ENCODE measurements at places on chromosomes 1 and 21.

- no peak for DNase-seq
Observed at GRCh38 chr1:244352156-244352830, 99.4 kb downstream of the ADSS2 start.

- no peak for DNase-seq
Observed at GRCh38 chr1:87560137-87560536, 231.5 kb downstream of the LMO4 start.

GRCh38 chr1:54109129-54110090 lies 43.4 kb downstream of the CDCP2 start:
- no peak for DNase-seq

DNA sequence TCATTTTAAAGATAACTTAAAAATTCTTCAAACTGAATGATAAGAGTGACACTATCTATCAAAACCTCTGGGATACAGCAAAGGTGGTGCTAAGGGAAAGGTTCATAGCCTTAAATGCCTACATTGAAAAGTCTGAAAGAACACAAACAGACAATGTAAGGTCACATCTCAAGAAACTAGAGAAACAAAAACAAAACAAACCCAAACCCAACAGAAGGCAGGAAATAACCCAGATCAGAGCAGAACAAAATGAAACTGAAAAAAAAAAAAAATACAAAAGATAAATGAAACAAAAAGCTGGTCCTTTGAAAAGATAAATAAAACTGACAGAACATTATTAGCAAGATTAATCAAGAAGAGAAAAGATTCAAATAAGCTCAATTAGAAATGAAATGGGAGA lies 6.8 kb downstream of the ODF2L start:
- no peak for DNase-seq

GRCh38 chr1:109712321-109712864 lies 342 bp downstream of the GSTM5 start:
- DNase-seq, result no peak

DNA sequence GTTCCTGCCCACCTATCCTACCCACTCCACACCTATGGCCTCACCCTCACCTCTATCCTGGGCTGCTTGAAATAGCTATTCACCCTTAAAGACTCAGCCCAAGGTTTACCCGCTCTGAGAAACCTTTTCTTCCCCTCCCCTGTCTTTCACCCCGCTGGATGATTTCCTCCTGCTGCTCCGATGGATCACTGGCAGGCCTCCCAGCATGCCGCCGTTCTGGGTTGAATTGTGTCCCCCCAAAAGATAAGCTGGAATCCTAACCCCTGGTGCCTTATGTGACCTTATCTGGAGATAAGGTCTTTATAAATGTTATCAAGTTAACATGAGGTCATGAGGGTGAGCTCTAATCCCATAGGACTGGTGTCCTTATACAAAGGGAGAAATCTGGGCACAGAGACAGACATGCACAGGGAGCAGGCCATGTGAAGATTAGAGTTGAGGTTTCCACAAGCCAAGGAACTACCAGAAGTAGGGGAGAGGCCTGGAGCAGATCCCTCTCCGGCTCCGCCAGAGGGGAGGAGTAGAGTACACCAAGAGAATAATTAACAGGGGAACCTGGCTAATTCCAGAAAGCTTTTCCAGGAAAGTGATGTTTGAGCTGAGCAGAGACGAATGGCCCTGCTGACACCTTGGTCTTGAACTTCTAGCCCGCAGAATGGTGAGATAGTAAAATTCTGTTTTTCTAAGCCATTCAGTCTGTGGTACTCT lies 110.0 kb upstream of the SERBP1 start:
- DNase-seq, result no peak

DNA sequence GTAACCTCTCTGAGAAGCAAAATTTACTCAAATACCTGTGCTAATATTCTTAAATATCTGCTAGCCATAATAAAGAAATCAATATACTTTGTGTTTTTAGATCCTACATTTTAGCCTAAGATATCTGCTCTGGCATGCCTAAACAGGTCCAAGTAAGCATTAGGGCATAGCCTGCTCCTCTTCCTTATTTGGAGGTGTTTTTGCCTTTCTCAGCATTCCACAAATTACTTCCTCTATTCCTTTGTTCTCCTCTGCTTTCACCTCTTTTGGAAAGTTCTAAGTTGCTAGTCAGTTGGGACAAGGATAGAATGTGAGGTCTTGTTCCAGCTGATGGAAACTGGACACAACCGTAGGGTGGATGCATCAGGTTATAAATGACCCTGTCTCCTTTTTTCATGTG lies 7.2 kb upstream of the OR10X1 start:
- DNase-seq, result no peak

- DNase-seq, result no peak
Observed at GRCh38 chr1:97144527-97144926, 422.9 kb downstream of the PTBP2 start.

DNA sequence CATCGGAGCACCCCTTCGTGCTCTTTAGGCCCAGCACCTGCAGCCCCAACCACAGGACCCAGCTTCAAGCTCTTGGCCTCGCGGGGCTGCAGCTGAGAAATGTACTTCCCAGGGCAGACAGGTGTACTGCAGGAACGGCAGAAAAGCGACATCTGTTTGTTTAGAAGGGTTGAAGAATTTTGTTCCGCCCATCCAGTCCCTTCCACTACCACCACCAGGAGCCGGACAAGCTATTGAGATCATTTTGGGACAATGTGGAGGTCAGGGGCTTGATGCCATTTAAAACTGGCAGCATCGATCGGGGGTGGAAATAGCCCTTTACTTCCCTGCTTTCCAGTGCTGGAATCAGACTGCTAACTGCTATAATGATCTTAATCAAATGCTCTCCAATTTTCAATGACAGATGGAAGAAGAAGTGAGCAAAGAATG lies 1.7 kb downstream of the SERTAD4 start:
- DNase-seq, result no peak
